ENCODE measurements at places on chromosomes 6 and 20.
A peak's percentile ranks its signal among the peaks of the same experiment; 100 is the strongest.

DNA sequence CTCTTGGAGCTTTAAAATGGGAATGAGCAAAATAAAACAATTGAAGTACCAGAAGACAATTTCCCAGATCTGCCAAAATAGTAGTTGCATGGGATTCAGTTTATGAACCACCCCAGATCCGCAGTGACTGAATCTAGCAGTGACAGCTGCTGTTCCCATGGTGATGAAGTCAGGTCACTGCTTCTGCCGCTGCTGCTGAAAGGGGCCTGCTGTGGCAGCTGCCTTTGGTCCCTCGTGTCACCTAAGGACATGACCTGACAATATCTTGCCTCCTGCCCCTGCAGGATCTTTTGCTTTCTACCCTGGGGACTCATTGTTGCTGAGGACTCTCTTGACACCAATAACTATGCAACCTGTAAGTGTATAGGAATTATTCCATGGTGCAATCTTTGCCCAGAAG is 34.3 kb upstream of the OGFRL1 start:
- DNase-seq, result no peak

DNA sequence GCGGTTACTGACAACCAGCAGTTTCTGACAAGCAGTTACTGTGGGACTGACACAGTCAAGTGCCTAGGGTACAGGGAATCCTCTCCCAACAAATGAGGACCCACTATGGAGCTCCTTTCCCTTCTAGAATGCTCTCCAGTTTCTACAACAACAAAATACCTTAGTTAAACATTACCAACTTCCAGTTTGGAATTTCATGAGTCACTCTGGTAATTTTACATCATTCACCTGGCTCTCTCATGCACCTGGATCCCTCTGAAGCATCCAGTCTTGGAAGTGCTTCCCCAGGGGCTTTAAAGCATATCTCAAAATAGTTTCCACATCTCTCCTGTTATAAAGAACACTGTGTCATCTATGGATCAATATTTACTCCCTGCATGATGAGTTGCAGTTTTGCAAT is 286.7 kb upstream of the SPTLC3 start:
- DNase-seq, result no peak

- no peak for DNase-seq
Observed at GRCh38 chr6:130918171-130918570, 91.0 kb downstream of the SMLR1 start.

GRCh38 chr6:41455818-41456217 is 90.4 kb upstream of the FOXP4 start:
- DNase-seq, result no peak

GRCh38 chr6:31271641-31272357 is at the start of gene HLA-C:
Gene HLA-C (minus strand): TSS chr6:31272092. CDS start chr6:31272071, 21 bp downstream.
- DNase-seq, result peak; percentile 82

DNA sequence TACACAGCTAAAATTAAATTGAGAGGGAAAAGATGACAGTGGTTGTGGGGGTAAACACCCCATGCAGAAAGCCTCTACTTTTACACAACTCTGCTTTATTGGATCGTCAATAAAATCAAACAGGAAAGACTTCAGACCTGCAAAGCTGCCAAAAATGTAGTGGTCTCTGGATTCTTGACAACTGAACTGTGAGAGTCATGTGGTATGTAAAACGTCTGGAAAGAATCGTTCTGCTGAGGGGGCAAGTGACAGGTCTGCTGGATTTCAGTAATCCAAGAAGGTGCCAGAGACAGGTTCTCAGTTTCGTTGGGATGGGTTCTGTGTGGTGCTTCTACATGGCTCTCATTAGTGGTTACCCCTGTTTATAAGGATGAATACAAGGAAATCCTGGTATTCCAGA is 63.3 kb downstream of the TSPYL4 start:
- no peak for DNase-seq

DNA sequence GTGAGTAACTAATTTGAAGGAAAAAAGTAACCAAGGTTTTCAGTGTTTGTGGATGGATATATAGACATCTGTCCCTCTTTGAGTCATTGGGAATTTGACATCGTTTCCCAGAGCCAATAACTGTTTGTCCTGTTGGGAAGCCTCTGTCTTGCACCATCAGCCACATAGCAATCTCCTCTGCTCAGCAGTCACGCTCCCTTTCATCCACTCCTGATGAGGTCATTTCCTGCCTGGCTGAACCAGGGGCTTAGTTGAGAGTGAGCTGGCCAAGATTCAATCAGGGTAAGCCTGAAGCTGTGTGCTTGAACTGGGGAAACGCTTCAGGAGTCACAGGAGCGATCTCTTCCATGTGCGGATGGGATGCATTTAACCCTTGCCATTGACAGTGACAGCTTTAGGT is 121.5 kb upstream of the FOXQ1 start:
- DNase-seq, result no peak

- DNase-seq, result no peak
Observed at GRCh38 chr6:167130712-167131684, 8.1 kb downstream of the CCR6 start.

DNA sequence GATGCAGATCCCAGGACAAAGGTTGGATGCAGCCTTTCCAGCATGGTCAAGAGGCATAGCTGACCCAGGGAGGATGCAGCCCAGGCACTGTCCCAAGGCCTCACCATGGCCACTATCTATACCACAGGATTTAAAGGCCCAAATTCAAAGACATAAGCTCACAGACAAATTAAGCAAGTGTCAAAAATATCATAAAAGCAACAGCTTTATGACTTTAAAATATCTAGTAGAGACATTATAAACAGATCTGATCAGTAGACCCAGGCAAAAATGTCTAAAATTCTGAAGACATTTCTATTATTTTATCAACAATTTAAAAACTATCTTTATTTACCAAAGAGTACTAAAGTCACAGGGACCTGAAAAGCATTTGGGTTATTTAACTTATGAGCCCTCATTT is 373.5 kb downstream of the CDC5L start:
- DNase-seq, result no peak

DNA sequence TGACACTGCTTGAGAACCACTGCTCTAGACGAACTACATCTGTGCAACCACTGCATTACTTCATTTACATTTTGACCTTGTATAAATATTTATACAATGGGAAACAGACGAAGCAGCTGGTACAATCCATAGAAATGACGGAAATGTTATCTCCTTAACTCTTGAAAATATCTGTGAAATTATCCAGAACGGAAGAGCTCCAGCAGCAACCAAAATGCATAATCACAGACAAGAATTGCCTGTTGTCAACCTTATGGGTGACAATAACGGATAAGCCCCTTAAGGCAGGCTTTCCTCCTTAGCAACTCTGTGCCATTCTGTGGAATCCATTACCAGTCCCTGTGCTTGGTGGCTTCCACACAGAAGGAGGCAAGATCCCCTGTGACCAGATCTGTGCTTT is 115.4 kb downstream of the DTNBP1 start:
- peak; percentile 3 for DNase-seq

DNA sequence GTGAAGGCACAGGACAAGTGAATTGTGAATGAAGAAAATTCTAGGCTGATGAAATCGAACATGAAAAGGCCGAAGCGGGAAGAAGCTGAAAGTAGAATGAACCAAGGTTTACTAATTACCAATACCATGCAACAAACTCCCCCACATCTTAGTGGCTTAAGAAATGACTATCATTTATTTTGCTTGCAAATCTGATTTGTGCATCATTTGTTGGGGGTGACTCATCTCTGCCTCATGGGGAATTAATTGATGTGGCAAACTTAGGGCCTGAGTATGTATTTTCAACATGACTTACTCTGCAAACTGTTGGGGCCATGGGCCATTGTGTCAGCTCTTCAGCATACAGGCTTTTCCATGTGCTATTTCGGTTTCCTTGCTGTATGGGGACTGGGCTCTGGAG is 26.8 kb downstream of the PPP1R14C start:
- no peak for DNase-seq

DNA sequence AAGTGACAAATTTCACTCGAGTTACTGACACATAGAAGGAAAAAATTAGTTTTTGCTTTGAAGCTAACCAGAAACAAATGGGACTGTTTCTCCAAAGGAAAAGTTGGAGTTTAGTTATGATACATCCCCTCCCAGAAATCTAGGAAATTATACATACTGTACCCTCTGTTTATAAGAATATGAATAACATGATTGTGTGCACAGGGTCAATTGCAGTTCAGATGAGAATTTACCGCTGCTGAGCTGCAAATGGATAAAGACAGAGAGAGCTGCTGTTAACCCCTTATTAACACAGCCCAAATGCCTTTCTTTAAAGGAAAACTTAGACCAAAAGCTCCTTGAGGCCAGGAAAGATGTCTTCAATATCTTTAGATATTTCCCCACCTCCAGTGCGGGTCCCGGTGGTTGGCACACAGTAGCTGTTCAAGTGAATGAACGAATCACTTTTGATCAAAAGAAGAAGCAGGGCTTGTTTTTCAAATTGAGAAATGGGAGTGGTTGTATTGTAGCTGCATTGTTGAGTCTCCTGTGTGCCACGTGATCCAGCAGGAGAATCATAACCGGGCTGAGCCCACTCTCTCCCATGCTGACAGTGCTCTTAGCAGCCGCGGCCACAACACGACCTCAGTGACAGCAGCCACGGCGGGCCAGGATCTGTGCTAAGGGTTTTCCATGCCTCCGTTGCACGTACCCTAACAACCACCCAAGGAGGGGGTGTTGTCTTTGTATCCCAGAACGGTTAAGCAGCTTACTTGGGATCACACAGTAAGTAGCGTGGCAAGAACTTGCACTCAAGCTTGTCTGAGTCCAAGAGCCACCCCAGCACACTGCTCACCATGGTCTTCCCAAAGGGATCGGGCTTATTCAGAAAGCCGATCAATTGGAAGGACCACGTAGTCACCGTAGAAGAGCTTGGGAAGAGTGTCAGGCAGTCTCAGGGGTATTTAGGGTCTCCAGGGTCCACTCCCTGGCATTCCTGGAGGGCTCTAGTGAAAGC is 53.5 kb upstream of the BMP6 start:
- DNase-seq, result no peak

- DNase-seq, result no peak
Observed at GRCh38 chr6:155889410-155889809, 433.8 kb upstream of the NOX3 start.

GRCh38 chr20:26169506-26169905 is 472.9 kb upstream of the ZNF337 start:
- DNase-seq, result no peak

GRCh38 chr6:165694296-165694695 is 31.3 kb upstream of the PDE10A start:
- no peak for DNase-seq

GRCh38 chr20:25486377-25486776 is 78.9 kb downstream of the GINS1 start:
- no peak for DNase-seq

DNA sequence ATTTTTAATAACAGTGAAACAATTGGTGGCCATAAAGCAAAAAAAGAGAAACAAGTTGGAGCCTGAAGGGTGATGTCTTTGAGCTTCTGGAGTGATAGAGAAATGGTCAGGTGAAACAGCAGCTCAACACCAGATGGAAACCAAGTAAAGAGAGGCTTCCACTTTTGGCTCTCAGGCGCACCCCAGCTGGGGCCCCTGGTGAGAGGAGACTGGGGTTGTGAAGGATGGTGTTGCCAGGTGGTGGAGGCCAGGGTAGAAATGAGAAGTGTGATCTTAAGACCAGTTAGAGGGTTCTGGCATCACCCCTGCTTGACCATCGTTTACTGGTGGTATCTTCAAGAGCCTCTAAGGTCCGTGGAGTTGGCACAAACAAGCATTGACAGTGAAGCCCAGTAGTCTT is 126.0 kb upstream of the AKIRIN2 start:
- DNase-seq, result no peak

DNA sequence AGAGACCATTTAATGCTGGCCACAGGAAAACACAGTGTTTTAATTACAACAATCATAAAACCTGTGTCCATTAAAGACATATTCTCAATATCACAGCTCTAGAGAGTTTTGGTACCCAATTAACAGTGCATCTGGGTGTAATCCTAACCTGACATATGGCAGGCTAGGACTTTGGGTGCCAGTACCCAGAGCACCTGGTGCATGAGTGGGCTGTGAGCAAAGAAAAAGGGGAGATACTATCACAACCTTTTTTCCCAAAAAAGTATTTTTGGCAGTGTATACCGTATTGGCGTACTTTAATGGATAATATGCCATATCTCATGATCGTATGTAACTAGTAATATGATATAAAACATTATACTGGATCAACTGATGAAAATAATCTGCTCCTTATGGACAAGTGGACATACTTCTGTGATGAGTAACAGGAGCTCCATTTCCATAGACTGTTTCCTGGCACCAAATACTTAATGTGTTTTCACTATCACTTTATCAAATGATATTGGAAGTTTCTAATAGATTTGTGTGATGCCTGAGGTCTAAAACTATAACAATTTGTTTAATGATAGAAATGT is 91.7 kb downstream of the COL19A1 start:
- DNase-seq, result no peak

DNA sequence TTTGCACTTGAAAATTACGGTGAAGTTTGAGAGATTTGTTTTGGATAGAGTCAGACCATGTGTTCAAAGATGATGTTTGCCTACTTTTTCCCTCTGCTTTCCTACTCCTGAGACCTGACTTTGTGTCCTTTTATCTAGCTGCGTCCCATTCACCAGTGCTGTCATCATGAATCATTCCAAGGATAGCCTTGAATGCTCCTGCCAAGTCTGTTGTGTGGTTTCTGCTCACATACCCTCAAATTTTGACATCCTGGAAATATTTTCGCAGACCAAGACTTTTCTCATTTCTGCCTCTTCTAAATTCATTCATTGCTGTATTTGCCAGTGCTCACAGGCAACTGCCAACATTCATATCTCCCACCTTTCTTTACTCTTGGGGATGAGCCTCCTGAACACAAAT is 175.9 kb upstream of the SCGN start:
- no peak for DNase-seq

DNA sequence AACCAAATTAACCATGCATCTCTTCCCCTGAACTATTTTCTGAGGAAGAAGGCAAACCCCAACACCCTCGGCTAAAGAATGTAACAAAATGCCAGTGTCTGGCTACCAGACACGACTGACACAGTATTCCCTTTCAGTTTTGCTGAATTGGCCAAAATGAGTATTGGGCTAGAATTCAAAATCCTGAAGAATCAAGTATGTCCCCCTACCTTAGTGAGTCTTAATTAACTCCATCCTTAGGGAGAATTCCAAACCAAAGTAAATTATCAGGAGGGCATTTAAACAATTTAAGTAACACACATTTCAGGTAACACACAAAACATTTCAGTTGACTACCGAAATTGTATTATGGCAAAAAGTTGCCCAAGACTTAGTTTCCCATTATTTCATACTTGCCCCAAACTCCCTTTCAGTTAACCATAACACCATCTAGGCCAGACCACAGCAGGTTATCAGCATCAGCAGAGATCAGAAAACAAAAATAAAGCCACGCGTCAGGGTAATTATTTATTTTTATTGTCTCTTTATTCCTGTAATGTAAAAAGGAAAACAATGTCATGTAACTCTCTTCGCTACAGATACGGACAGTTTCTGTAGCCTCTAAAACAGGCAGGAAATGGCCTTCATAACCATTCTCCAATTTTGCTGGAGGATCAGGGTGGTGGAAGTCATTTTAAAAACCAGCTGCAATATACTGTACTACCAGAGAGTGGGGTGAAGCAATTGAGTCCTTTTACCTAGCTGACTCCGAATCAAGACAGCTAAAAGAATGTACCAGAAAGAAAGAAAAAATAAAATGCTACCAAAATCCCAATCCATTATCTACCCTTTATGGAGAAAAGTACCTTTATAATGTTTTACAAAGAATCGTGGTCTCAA is 1.9 kb downstream of the SNX5 start:
- DNase-seq, result no peak

Data from smooth muscle cell of the brain vasculature (primary cell).